ENCODE measurements at places on chromosomes 2 and 18.

- no peak for DNase-seq
These were observed 184.8 kb upstream of the KLHL29 start for GRCh38 chr2:23200068-23200786.

DNA sequence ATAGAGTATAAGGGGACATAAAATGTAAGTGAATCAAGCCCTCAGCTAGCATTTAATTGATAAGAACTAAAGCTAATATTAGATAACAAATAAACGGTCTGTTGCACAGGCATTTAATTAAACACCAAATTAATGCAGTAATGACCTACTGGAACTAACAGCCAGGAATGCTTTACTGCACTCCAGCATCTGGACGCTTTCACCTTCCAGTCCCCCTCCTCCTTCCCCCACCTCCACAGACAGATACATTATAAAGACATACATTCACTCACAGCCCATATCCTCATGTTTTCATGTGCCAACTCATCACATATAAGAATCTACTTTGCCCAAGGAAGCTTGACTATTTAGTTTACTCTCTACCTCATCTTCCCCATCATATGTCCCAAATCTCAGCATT, 337.4 kb upstream of the PIK3C3 start:
- no peak for DNase-seq

- DNase-seq, result no peak
These were observed 1.2 kb upstream of the MRO start for GRCh38 chr18:50820901-50821520.

GRCh38 chr18:986051-986450, 81.4 kb downstream of the ADCYAP1 start:
- no peak for DNase-seq

- no peak for DNase-seq
These were observed 2.3 kb downstream of the ASAP2 start for GRCh38 chr2:9208875-9209274.

DNA sequence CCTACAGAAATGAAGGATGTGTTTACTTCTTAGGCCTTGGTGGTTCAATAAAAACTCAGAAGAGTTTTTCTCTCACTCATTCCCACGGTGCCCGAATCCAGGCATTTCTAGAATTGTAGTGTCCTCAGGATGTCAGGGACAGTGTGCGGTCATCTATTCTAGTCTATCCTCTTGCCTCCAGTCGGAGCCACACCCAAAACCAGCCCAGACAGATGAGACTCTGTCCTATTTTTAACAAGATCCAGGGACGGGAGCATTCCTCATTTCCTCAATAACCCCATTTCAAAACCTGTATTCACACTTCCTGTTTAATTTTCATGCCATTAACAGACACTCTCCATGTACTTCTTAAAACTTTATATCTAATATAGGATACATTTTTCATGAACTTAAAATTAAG, 11.6 kb upstream of the RBMS1 start:
- no peak for DNase-seq

GRCh38 chr2:70816726-70817125, 3.7 kb downstream of the CLEC4F start:
- no peak for DNase-seq

DNA sequence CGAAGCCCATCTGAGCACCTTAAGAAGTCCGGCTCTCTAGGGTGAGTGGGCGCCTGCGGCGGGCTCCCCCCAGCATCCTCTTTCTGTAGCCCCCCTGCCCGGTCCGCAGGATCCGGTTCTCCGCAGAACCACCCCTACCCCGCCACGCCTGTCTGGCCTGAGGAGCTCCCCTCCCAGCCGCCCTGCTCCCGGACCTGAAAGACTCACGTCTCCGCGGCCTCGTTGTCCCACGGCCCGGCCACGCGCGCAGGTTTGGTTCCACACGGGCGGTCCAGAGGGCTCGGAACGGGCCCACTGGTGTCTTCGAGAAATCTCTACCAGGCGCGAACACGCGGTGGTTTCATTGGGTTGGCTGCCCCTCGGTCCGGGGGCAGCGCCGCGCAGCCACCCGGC, 237 bp downstream of the SLC39A6 start:
- peak; percentile 4 for DNase-seq

DNA sequence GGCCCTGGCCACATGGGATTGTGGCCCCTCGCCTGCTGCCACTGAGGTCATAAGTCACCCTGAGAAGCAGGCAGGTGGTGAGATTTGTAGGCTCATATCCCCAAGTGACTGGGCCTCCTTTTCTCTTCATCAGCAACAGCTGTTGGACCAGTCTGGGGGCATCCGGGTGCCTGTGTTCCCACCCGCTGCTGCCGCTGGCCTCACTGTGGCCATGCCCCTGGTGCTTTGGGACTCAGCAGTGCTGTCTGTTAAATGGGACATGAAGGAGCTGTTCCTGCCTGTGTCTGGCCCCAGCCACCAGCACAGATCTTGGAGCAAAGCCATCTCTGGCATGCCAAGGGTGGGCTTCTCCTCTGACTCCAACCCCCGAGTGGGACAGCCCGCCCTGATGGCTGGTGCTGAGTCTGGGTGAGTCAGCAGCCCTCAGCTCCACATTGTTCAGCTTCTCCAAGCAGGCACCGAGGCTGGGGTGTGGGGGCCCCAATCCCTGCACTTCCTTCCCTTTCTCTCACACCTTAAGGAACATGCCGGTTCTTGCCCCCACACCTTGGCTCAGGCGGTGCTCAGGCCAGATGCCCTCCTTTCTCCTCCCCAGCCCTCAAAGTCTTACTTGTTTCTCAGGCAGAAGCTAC, 207.9 kb downstream of the GLI2 start:
- DNase-seq, result no peak

- no peak for DNase-seq
These were observed 172.8 kb upstream of the SPRED2 start for GRCh38 chr2:65605058-65605742.

GRCh38 chr2:151181524-151181923, 80.1 kb downstream of the RBM43 start:
- no peak for DNase-seq

- no peak for DNase-seq
These were observed 67.3 kb downstream of the MYO5B start for GRCh38 chr18:50127516-50128210.

DNA sequence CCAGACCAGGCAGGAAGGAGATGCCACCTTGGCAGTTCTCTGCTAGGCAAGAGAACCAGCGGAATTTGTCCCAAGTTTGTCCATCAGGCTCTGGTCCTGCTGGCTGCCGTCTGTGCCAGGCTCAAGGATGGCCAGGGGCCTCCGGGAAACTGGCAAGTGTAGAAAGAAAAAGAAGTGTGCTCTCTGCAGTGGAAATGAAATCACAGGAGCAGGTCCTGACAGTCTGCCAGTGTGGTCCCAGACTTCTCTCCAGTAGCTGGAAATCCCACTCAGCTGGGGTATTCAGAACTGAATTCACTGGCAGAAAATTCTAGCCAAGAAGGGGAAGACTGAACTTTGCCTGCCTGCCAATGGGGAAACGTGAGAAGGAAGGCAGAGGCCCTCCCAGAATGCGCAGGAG, 91.0 kb downstream of the STPG4 start:
- no peak for DNase-seq

GRCh38 chr2:119225105-119225865, 1.7 kb downstream of the STEAP3 start:
- DNase-seq, result no peak

GRCh38 chr2:215290980-215291599, 20.8 kb upstream of the ATIC start:
- DNase-seq, result no peak

- DNase-seq, result no peak
These were observed 273.6 kb downstream of the SLC8A1 start for GRCh38 chr2:40178171-40178778.

DNA sequence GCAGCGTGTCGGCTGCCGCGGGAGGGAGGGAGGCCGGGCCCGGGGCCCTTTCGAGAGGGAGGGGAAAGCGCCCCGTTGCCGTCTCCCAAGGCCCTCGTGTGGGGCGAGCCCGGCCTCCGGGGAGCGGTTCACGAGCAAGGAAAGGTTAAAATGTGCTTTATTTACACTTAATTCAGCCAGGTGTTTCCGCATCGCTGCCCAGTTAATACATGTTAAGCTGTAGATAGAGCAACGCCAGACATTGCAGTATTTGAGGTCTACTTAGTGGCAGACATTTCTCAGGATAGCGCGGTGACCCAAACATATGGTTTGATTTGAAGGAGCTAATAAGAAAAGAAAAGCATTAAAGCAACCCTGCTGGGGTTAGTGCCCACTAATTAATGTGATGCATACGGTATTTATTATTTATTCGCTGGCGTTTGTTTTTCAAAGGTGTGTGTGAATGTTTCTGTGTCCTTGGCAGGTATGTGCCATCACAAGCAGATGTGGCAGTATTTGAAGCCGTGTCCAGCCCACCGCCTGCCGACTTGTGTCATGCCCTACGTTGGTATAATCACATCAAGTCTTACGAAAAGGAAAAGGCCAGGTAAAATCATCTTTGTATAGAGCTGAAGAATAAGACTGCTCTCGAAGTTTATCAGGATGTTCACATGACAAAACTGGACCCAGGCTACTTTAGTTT, 571 bp downstream of the EEF1B2 start:
- DNase-seq, result no peak

- DNase-seq, result no peak
These were observed 212.7 kb downstream of the DYM start for GRCh38 chr18:49247781-49248180.

DNA sequence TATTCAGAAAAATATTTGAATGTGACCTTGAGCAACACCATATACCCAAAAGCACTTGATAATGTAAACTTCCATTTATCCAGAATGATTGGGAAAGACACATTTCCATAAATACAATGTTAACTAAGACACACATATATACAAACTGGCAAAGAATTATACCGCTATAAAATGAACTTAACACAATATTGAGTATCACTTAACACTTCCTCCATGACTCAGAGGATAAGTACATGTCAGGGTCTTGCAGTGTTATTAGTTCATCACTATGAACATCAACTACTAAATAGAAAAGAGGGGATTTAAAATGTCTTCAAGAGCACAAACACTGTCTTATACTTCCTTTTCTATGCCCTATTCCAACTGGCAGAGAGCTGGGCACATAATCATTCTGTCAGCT, 18.6 kb downstream of the WDSUB1 start:
- no peak for DNase-seq

- DNase-seq, result no peak
These were observed 400.9 kb upstream of the SMIM21 start for GRCh38 chr18:75828379-75828778.

- no peak for DNase-seq
These were observed 205.1 kb upstream of the EPAS1 start for GRCh38 chr2:46091961-46092667.

DNA sequence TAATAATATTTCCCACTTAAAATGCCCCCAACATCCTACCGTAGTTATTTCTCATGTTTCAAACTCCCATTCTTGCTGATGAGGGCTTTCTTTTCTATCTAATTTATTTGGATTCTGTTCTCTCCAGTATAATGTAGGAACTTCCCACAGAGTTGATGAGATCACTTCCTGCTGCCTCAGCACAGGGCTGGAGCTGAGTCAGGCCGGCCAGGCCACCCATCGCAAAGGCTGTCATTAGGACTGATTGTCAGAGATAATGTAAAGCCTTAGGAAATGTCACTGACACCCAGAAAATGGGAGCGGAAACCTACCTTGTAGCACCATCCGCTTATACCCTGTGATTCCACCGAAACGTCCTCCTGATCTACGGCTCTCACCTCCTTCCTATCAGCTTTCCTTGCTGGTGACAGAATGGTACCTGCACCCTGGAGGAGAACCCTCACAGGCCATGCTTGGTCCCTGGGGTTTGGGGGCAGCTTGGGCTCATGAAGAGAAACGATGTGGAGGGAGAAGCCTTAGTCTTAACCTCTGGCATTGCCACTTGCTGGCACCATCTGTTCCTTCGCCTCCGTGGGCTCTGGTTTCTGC, 672.8 kb upstream of the ID2 start:
- DNase-seq, result no peak

DNA sequence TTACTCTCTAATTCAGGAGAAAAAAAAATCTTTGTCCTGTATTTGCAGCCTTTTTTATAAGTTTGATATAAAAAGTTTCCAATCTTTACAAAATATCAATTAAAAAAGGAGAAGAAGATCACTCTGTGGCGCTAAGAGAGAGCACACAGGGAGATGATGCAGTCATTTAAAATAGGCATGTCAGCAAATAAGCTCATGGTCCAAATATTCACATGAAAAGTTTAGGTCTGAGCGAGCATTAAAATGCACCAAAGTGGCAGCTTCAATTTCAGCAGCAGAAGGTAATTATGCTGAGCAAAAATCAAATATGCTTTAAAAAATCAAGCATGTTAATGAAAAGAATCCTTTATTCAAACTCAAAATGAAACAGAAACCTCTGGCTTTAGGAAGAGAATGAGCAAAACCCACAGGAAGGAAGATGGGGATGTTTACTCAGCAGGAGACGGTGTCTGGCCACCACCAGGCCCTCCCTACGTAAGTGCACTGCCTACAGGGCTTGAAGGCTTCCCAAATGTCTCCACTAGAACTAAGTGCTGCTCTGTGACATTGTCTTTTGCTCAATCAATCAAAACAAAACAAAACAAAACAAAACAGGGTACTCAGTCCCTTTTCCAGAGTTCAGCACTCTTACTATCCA, 120.4 kb downstream of the L3MBTL4 start:
- no peak for DNase-seq

DNA sequence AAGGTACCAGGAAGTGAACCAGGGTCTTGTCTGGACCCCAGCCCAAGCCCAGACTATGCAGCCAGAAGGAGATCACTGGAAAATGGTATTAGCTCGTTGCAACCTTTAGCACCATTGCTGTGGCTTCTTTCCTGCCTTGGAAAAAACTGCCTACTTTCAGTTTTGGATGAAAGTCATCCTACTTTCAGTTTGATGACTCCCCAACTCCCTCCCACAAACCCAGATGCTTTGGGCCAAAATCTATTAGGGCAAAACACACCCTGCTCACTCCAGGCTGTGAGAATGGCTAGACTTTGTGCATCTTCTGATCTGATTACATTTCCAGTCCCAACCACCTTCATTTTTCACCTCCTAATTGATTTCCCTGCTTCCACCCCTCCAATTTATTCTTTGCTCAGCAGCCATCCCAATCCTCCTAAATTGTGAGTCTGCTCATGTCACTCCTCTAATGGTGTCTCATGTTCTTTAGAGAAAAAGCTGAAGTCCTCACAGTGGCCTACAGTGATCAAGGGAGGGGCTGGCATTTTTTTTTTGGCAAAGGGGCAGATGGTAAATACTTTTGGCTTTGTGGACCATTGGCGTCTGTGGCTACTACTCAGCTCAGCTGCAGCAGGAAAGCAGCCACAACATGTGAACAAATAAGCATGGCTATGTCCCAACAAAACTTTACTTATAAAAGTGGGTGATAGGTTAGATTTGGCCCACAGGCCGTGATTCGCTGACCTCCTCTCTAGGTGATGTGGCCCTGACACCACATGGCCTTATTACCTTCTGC, 368.7 kb downstream of the SLC4A3 start:
- DNase-seq, result no peak

DNA sequence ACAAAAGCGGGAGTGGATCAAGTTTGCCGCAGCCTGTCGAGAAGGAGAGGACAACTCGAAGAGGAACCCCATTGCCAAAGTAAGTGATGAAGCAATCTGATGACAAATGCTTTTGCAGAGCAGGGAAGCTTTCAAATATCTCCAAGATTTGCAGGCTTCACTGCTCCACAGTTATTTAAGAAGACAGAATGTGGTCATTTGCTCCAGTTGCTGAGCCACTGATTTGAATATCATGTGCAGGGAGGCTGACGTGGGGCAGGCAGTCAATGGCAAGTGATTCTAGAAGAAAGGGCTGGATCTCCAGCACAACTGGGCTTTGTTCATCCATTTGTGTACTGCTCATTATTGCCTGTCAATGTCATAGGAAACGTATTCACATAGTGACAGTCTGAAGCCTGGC, 10.2 kb downstream of the DSG4 start:
- no peak for DNase-seq

- DNase-seq, result no peak
These were observed 24.1 kb upstream of the SP3 start for GRCh38 chr2:173989160-173989883.

- DNase-seq, result no peak
These were observed 503.2 kb upstream of the FAM98A start for GRCh38 chr2:34102339-34102738.
